ENCODE measurements at places on chromosomes 2 and 18.

GRCh38 chr18:48540251-48541025 lies 1.6 kb downstream of the CTIF start:
- DNase-seq = peak; percentile 47

- DNase-seq = no peak
Measured at GRCh38 chr18:41703744-41704530, 251.1 kb upstream of the PIK3C3 start.

DNA sequence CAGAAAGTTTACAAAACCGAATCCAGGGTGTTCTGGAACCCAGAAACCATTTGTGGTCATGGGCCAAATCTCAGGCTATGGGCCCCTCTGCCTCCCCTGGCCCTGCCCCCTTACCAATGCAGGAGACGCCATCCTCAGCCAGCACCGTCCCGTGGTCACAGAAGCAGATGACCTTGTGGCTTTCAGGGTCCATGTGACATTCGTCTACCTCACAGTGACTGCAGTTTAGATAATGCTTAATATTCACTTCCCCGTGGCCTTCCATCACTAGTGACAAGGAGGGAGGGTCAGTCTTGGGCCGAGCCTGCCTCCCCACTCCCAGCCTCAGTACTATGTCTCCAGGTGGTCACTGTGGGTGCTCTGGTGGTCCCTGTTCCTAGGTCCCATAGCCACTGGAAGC lies 111.6 kb downstream of the CLIP4 start:
- no peak for DNase-seq

DNA sequence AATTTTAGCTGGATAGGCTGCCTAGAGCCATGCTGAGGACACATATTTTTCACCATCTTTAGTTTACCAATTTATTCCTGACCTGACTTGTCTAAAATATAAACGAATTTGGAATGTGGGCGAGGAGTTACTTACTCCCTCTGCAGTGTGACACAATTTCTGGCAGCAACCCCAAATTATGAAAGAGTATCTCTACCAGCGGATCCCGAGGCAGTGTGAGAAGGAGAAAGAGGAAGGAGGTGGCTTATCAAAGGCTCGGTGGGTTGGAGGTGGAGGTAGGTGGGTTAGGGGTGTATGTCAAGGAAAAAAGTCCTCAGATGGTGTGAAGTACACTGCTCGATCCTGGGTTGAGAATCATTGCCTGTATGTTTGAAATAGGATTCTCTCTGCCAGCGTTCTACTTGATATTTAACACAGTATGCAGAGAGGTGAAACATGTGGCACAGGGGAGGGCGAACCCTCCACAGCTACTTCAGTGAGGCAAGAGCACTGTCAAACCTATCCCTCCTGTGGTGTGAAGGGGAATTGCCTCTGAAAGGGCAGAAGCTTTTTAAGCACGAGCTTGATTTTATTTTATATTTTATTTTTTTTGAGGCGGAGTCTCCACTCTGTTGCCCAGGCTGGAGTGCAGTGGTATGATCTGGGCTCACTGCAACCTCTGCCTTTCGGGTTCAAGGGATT lies 76.0 kb downstream of the RFTN2 start:
- no peak for DNase-seq

- DNase-seq = no peak
Measured at GRCh38 chr2:197079414-197079813, 152.9 kb upstream of the PGAP1 start.

- DNase-seq = peak; percentile 49
Measured at GRCh38 chr2:64750001-64750816, 96.5 kb upstream of the SERTAD2 start.

DNA sequence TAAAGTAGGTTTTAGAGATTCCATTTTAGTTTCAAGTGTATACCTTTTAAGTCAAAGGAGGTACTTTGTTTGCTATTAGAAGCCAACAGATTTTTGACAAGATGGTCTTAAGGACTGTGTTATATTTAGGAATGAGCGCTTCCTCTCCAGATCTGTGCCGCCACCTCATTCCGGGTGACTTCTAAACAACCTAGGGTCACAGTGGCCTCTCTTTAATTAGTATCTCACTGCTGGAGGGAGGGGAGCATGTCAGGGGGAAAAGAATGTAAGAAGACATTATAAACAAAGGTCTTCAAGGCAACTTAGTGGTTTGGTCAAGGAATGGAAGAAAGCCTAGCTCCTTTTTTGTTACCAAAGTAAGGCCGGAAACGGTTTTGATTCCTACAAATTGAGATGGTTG lies 67.0 kb downstream of the RBMS1 start:
- no peak for DNase-seq

- DNase-seq = no peak
Measured at GRCh38 chr2:127083819-127084503, 23.0 kb downstream of the BIN1 start.

DNA sequence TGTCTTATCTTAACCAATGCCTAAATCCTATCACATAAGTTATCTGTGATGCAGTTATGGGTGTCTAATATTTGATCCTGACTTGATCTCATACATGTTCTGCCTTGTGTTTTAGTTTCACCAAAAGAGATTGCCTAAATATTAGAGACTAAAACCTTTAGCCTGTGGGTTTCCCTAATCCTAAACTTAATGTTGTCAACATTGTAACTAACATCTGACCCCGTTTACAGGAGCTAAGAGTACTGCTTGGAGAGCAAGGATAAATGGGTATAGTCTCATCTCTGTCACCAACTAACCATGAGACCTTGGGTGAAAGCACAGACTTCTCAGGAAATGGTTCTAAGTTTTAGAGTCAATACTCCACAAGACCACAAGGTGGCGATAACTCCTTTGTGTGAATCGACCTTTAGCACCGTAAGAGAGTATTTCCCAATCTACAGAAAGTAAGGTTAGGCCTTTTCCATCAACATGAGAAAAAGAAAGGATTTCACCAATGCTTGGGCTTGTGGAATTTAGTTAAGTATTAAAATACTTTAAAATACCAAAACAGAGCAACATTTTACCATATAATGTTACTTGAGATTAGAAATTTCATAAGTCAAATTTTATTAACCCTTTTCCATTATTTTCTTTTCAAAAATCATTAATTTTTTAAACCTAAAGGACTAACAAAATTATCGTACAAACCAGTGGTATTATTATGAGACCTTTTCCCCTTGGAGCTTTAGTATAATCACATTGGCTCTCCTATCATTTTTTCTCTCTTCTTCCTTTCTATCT lies 60.5 kb downstream of the G6PC2 start:
- DNase-seq = peak; percentile 81

DNA sequence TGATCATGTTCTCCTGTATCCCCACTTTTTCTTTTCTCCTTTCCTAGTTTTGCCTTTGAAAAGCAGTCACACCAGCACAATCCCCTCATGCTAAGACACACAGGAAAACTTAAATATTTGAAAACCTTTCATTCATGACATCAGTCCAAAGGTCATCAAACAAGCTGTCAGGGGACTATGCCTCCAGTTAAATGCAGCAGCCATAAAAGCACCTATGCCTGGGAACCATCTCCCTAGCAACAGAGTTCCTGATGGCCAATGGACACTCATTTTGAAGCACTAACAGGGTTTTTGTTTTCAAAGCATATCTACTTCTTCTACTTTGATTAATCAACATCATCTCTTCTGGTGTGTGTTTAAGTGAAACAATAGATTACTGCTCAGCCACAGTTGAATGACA lies 286.4 kb upstream of the PARD3B start:
- no peak for DNase-seq

Data from LoVo (cell line).